NK-92 treated with Interleukin-12 subunit alpha and Interleukin-12 subunit beta, amount 100 ng/mL, for 24 hours (cell line): ENCODE measurements at places on chromosomes 11 and 22.

DNA sequence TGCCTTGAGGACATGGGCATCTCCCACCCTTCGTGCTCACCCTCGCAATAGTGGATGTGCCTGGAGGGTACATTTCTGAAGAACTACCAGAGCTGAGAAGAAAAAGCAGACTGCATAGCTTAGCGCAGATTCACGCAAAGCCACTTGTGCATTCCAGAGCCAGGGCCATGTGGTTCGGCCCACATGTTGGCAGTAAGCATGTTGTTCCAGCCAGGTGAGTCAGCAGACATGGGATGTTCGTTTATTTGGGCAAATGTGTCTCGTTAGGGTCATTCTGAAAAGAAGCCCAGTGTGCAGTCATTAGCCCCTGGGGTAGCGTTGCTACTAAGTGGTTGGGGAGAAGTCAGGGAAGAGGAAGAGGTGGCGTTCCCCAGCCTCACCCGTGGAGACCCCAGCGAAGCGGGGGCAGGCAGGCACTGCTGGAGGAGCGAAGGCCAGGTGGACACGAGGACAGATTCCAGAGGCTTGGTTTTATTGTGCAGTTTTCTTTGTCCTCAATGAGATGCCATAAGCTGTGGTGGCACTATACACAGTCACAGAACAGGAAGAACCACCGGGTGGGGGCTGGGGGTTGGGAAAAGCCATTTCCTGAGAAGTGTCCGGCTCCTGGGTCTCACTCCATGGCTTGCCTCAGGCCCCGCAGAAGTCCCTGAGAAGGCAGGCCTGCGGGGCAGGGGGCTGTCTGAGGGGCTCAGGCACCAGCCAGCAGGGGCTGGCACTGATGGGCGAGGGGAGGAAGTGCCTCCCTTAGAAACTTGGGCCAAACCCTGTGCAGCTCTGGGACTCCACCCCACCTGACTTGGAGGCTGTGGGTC is 5.0 kb downstream of the THY1 start:
- DNase-seq: no peak

GRCh38 chr11:30059172-30059815 is 42.5 kb upstream of the KCNA4 start:
- no peak for DNase-seq

- no peak for DNase-seq
Observed at GRCh38 chr11:34179026-34179675, 73.7 kb downstream of the NAT10 start.

- no peak for DNase-seq
Observed at GRCh38 chr22:39943337-39943736, 16.9 kb upstream of the TMA7B start.

- DNase-seq: no peak
Observed at GRCh38 chr11:125258291-125259032, 93.9 kb downstream of the PKNOX2 start.

- DNase-seq: no peak
Observed at GRCh38 chr11:10594407-10594806, 25.9 kb upstream of the LYVE1 start.

DNA sequence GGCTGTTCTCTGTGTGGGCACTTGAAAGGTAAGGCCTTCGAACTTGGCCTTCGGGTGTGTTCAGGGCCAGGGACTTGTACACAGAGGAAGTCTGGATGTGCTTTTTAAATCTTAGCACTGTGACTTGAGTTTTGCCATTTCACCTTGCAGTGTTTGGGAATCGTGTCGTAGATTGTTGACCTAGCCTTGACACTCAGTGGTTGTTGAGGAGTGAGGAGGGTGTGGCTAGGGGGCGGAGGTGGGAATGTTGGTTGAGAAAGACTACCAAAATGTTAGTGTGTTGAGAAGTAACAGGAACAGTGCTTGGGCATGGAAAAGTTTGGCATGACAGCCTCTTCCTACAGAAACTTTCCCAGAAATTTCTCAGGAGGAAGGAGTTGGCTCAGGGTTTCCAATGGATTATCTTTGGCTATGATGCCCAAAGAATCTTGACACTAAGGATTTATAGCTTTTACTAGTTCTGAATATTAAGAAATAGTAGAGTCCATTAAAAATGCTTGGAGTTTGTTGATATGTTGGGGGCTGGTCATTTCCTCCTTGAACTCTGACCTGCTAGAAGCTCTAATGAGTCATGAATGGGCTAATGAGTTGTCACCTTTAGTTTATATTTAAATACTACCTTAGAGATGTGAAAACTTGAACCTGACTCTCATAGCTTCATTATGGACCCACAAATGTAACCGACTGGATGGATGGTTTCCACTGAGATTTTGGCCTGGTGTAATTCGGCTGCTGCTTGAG is 40.6 kb downstream of the BARX2 start:
- no peak for DNase-seq

DNA sequence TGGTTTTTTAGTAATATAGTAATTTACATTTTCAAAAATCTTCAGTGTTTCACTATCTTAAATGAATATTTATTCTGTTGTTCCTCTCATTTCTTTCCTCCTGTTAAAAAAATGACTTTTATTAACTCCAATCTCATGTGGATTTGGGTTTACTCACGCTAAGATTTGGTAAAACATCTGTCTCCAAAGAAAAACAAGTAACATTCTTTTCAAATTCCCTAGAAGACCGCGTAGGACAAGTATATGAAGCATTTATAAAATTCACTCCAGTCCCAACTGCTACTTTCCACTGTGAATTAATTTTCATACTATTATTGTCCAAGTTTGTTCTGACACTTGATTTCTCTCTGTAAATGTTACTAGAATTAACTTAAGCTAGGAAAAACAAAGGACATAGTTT is 26.2 kb downstream of the SBF2 start:
- no peak for DNase-seq

- no peak for DNase-seq
Observed at GRCh38 chr11:78699609-78700135, 125.0 kb upstream of the NARS2 start.

DNA sequence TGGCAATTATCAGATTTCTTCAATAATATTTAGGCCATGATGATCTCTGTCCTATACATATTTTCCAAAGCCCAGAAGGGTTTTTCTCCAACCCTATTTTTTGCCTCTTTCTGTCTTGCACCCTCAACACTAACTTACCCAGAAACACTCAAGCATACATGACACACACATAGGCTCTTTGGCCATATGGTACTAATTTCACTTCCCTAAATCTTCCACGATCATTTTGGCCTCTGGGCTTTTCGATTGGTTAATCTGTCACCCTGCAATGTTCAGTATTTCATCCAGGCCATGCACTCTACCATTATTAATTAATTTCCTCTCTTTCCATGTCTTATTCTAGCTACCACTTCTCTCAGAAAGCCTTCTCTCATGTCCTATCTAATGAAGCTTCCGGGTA is 59.8 kb downstream of the LUZP2 start:
- DNase-seq: no peak

GRCh38 chr11:96748639-96749370 is 359.0 kb downstream of the JRKL start:
- no peak for DNase-seq

DNA sequence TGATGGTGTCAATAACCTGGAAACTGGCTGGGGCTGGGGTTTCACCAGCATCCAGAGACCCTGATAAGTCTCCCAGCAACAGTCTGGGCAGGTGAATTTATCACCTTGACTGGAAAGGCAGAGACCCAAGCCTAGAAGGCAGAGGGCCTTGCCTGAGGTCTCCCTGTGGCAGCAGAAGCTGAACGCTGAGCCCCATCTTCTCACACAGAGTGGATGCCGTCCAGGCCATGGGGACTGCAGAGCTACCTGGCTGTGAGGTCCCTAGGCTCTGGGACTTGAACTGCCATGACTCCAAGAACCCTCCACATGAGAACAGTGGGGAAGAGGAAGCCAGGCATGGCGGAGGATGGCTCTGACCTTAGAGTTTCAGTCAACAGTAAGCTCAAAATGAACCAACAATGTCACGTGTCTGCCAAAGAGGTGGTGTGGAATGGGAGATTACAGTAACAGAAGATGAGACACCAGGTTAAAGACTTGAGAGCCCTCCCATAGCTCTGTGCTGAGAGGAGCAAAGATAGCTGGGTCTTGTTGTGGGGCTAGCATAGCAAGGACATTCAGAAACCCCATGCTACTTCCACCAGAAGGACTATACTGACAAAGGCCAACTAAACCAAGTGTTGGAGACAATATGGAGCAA is 79.1 kb upstream of the LINC01488 start:
- no peak for DNase-seq

DNA sequence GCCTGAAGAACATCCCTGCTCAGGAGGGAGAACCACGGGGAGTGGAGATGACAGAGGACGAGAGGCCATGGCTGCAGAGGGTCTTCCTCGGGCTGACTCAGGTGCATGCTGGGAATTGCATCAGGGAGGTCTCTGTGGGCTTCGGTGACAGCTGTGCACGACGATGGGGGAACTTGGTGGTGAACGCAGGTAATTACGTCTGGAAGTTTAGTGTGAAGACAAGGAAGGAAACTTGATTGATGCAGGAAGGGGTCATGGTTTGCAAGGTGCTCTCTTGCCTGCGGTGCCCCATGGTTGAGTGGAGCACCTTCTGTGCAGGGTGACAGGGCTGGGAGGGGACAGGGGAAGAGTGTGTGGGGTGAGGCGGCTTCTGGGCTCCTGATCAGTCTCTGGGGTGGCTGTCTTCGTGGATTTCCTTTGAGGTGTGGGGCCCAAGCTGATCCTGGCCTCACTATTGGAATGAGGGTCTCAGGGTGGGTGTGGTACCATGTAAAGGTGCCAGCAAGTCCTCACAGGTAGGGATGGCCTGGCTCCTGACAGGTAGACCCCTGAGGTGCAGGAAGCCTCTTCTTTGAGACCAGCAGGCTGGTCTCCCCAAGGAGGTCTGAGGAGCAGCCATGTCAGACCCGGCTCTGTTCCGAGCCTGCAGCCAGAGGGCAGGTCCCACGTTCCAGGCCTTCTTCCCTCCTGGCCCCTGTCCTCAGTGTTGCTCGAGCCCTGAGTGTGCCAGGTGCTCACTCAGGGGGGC is 1020.1 kb downstream of the TBC1D22A start:
- DNase-seq: no peak

DNA sequence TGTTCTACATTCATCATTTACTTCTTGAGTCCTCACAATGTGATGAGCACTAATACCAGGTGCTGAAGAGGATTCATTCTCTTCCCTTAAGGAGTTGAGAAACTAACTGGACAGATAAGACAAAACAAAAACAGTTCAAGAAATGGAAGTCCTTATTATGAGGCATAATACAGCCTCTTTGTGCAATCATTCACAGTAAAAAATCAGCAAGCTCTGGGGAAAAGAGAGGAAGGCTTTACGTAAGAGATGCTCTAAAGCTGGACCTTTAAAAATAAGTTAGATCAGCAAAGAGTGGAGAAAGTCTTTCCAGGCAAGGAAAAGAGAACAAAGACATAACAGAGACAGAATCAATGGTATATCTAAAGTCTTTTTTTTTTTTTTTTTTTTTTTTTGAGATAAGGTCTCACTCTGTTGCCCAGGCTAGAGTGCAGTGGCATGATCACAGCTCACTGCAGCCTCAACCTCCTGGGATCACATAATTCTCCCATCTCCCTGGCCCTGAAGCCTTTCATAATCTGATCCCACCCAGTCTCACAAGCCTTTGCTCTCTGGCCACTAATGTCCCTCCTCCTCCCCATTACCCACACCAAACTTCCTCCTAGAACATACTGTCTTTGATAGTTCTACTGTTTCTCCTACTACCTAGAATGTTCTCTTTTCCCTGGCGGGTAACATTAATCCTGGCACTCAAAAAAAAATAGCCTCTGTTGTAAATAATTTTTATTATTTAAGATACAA is 40.9 kb downstream of the MRTFA start:
- no peak for DNase-seq

GRCh38 chr11:4467811-4468606 is 14.4 kb upstream of the OR52K1 start:
- no peak for DNase-seq

- no peak for DNase-seq
Observed at GRCh38 chr11:133497477-133498140, 34.7 kb downstream of the OPCML start.

DNA sequence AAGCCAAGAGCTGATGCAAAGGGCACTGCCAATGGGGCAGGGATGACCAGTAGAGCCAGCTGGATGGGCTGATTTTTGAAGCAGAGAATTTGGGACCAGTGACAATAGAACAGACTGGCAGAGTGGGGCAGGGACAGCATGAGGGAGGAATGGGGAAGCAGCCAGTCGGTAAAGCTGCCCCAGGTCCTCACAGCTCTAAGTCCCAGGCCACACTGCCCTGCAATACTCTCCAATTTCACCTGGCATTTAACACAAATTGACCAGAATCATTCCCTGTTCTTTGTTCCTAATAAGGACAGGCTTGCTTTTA is 186.9 kb downstream of the CTTN start:
- no peak for DNase-seq

GRCh38 chr11:32779136-32779535 is 15.3 kb downstream of the CCDC73 start:
- DNase-seq: no peak

DNA sequence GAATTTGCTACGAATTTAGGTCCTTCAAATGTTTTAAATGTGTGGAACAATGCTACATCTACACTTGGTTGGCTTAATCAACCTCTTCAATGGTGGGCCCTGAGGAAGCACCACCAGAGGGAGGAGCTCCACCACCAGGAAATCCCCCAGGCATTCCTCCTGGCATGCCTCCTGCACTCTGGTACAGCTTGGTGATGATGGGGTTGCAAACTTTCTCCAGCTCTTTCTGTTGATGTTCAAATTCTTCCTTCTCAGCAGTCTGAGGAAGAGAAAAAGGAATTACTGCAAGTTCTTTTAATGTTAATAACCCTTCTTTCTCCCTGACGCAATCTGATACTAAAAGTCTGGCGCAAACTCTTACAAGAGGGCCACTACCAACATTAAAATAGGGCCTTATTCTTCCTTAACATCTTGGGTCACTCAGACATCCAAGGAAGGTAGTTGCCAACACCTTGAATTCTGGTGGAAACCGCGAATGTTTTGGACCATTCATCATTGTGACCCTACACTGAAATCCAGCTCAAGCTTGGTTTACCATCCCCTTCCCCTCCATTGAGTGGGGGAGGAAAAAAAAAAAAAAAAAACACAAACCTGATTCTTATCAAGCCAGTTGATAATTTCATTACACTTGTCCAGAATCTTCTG is 4.2 kb downstream of the HSPA8 start:
- no peak for DNase-seq

DNA sequence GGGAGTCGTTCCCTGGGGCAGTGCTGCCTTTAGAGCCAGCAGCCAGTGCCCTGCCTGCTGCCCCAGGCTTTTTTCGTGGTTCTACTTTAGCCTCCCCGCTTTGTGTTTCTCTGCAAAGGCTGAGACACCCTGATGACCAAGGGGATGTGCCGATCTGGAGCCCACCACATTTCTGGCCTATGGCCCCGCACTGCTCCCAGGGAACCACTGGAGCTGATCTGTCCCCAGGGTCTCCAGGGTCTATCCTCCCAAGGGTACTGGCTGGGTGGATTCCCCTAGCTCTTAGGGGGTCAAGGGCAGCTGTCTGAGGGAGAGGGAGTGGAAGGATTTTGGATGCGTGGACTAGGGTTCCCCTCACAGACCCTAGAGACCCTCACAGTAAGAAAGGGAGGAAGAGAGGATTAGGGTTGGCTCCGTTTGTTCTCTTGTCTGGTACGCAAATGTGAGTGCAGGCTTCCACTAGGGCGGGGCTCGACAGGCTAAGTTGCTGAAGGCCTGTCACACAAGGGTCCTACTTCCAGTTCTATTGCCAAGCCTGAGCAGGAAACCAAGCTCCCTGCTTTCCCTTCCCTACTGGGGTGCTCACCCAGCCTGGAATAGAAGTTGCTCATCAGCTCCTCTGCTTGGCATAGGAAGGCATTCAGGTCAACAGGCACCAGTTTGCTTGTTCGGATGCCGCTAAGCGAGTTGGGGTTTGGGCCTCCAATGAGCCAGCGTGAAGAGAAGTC is 19.3 kb downstream of the TREH start:
- no peak for DNase-seq

GRCh38 chr11:103534959-103535358 is 425.7 kb downstream of the DYNC2H1 start:
- DNase-seq: no peak

- DNase-seq: no peak
Observed at GRCh38 chr11:69642549-69642912, 1.6 kb downstream of the CCND1 start.
